ENCODE measurements at places on chromosomes 2 and 18. TPM values are rescaled to one million over a fixed set of nuclear protein-coding genes. Genes with fewer than 3 reads are reported as not detected.

The LHCGR gene
- not detected for total RNA-seq

The CUL3 gene
- total RNA-seq = 59.3 TPM

- no peak for DNase-seq
These were observed 45.2 kb downstream of the NCK2 start for GRCh38 chr2:105789745-105790460.

- DNase-seq = no peak
These were observed 27.1 kb downstream of the RAB31 start for GRCh38 chr18:9735238-9735637.

DNA sequence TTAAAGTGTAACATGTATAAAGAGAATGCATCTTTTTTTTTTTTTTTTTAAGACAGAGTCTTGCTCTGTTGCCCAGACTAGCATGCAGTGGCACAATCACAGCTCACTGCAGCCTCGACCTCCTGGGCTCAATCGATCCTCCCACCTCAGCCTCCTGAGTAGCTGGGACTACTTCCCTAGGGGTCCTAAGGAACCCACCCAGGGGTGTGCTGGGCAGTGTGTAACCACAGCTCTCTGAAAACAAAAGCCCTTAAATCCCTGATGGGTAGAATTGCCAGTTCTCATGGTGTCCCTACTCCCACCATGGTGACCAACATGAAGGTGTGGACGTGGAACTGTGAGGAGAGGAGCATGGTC is 105.6 kb upstream of the ST3GAL5 start:
- no peak for DNase-seq

The LRRC30 gene
- total RNA-seq = not detected

DNA sequence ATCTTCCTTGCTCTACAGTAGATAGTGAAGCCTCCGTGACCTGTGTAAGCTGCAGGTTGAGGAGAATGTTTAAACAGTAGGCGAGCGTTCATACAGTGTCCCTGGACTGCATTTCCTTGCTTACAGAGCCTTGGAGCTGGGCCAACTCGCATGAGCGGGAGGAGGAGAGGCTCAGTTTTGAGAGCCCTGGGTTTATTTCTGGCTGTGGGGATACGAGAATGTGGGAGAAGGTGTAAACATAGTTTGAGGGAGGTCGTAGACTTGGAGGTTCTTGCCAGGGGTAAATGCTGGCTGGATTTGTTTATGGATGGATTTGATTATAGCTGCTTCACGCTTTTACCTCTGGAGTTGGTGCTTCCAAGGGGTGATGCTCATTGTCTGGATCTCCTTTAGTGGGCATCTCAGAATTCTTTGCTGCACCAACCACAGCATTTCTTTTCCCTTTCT is 20.8 kb downstream of the CRIM1 start:
- DNase-seq = peak; percentile 92

The REG3G gene
- total RNA-seq = not detected

The PIEZO2 gene
- 27.8 TPM for total RNA-seq

DNA sequence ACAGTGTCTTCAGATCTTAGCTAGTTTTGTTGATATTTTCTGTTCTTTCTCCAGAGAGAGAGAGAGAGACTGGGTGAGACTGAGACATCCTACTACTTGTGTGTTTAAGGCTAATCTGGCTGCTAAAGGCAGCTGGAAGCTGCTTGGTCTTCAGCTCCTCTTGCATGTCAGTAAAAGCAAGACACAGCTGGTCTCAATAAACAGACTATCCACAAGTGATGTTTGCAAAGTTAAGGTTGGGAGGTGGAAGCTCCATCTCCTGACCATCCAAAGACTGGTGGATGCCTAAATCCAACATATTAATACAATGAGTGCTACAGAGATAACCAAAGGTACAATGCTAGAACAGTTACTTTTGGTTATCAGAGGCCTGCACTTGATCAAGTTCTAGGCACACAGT is 17.8 kb downstream of the ERFE start:
- DNase-seq = no peak

DNA sequence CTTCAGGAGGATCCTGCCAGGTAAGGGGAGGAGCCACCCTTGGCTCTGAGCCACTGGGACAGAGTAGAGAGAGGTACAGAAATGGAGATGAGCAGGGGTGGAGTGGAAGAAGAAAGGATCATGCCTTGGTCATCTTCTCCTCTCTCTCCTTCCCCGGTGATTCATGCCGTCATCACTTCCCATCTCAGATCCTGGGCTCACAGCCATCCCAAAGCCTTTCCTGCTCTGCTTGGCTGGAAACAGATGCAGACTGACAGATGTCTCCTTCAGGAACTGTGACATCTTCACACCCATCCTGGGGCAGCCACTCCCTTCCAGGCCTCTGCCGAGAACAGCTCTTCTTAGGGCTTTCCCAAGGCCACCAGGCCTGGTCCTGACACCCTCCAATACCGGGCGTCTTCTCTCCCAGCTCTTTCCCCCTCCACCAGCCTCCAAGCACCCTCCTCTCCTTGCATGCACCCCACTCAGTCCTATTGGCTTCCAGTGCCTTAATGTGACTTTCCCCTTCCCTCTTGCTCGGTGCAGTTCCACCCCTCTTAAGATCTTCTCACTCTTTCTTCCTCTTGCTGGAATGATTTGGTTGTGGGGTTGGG is 58.3 kb upstream of the TNP1 start:
- no peak for DNase-seq

DNA sequence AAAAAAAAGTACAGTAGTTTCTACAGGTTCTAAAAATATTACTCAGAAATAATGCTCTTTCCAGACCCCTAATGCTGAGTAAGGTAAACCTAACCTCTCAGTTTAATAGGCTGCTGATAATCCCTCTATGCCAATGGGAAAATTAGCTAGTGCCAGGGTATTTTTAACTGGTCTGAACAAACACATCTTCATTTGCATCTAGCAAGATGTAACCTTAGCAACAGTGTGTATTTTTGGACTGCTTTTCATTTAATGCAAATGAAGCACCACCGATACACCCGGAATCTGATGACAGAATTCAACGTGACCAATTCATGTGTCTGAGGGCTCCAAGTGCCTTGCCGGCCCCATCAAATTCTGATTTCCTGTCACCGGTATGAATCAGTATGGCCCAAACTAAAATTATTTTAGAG is 47.4 kb upstream of the CYRIA start:
- DNase-seq = no peak

DNA sequence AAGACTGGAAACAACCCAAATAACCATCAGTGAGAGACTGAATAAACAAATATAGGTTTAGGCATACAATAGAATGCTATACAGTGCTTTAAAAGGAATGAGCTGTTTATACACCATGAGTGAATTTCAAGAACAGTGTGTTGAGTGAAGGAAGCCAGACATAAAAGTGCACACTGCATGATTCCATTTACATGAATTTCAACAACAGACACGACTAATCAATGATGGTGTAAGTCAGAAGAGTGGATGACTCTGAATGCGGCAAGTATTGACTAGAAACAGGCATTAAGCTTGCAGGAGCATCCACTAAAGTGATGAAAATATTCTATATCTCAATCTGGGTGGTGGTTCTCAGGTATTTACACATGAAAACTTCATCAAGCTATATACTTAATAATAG is 142.7 kb upstream of the SLC39A10 start:
- DNase-seq = no peak

- no peak for DNase-seq
These were observed 69.8 kb upstream of the MAL start for GRCh38 chr2:94955702-94956101.

The CDCA7 gene
- 0.41 TPM for total RNA-seq

The ODC1 gene
- 44.6 TPM for total RNA-seq

The QPCT gene
- 76.0 TPM for total RNA-seq

The LIMS1 gene
- 185 TPM for total RNA-seq

DNA sequence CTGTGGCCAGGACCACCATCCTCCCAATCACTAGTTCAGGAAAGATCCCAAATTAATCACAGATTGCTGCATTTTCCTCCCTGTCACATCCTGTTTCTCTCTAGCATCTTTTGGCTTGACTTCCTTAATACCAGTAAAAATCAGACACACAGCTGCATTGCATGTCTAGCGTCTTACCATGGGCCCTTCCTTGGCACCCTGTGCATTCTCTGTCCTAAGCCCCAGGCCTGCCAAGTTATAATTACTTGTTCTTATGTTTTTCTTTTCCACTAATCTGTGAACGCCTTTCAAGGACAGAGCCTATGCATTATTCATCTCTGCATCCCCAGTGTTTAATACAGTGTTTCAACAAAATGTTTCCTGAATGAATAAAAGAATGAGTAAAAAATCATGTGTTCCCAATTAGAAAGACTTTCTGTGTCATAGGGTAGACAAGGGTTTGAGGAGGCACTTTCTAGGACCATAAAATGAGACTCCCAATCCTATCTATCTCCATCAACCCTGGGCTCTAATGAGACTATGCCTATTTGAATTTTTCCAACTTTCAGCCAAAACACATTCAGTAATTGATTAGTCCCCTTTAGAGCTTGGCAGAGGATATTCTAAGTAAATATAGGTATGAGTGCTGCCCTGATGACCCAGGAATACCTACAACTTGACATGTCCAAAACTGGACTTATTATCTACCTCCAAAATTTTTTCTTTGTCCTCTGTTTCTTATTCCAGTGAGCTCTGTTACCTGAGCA is 10.3 kb upstream of the NT5C1B start:
- no peak for DNase-seq

- DNase-seq = no peak
These were observed 359.7 kb downstream of the MBD2 start for GRCh38 chr18:53864770-53865169.

GRCh38 chr18:63315131-63315662 is 4.4 kb downstream of the BCL2 start:
- no peak for DNase-seq

DNA sequence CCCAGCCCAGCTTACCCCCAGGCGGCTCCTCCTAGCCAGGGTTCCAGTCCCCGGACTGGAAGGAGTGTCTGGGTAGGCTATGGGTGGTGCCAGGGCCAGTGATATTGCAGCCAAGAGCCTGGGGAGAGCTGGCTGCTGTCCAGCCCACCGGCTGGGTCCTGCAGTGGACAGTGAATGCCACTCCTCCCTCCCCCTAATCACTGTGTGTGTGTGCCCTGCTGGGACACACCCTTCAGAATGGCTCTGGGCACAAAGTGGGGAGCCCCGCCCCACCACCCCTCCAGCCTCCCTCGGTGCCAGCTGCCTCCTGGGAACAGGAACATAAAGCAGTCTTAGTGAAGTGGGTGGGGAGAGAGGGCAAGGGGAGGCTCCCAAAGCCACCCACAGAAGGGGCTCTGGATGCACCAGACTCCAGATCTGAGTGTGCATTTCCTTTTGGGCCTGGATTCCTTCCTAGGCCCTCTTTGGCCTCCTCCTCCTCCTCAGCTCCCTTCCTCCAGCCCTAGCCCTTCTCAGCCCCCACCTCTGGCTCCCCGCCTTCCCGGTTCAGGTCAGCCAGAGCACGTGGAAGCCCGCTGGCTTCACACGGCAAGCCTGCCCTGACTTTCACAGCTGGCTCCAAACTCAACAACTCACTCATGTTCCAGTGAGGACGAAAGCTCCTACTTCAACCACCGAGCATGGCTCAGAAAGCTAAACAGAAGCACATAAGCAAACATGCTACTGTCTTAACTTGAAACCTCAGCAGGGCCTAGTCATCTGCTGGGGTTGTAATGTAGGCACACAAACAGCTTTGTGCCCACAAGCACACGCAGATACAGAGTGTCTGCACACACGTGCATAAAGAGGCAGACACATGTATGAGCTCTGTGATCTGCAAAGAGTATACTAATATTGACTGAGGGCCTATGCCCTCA is 209.2 kb upstream of the SMAD2 start:
- peak; percentile 33 for DNase-seq

- DNase-seq = no peak
These were observed 136.7 kb upstream of the SPHKAP start for GRCh38 chr2:228318218-228318617.

The RGPD3 gene
- 0.95 TPM for total RNA-seq

- no peak for DNase-seq
These were observed 28.2 kb upstream of the SPDYA start for GRCh38 chr2:28782423-28782822.

DNA sequence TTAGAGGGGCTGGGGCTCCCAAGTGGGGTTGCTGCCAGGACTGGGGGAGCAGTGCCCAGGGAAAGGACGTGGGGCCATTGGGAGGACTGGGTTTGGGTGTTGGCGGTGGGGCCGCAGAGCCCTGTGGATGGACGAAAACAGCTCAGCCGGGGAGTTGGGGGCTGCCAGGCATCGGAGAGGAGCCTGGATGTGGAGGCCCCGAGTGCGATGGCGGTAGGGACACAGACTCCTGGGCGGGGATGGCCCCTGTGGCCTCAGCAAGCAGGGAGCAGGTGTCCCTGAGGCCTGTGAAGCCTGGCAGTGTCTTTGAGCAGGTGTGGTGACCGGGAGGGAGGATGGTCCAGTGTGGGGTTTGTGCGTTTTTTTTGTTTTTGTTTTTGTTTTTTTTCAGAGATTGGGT is 13.3 kb downstream of the CTDP1 start:
- peak; percentile 53 for DNase-seq

The CHRND gene
- total RNA-seq = not detected

The DPP10 gene
- 3.9 TPM for total RNA-seq
